Stimulated activated CD8-positive, alpha-beta memory T cell treated with anti-CD3 and anti-CD28 coated beads, Interleukin-15, amount 100 ng/mL, for 24 hours (primary cell): ENCODE measurements at places on chromosomes 2 and 18.

GRCh38 chr2:69469375-69469774 lies 32.1 kb upstream of the NFU1 start:
- DNase-seq = no peak

DNA sequence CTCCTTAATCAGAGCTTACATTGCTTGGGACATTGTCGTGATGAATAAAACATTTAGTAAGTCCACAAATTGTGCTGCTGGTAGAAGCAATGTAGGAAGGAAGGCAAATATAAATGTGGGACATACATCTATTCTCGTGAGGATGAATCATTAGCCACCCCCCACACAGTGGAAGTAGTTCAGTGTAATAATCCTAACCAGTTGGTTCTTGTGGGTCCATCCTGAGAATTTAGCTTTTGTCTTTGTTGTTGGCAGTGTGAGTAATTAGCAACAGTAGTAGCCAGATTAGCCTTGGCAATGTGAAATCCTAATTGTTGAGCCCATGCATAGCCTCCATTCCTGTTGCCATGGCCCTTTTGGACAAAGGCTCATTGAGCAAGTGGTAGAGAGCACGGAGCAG lies 532.1 kb downstream of the FBXO15 start:
- DNase-seq = no peak

DNA sequence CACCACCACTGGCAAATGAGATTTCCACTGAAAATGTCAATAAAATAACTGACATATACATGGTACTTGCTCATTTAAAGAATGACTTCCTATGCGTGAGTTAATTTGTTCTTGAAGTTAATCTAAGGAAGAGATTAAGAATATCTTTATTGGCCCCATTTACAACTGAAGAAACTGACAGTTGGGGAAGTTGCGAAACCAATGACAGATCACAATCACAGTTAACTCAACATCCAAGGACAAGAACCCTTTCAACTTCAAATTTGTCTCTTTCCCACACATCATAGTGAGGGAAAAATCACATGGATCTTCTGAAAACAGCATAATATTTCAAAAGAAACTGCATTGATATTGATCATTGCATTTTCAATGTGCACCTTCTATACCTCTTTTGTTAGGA lies 565.4 kb downstream of the IRS1 start:
- no peak for DNase-seq

DNA sequence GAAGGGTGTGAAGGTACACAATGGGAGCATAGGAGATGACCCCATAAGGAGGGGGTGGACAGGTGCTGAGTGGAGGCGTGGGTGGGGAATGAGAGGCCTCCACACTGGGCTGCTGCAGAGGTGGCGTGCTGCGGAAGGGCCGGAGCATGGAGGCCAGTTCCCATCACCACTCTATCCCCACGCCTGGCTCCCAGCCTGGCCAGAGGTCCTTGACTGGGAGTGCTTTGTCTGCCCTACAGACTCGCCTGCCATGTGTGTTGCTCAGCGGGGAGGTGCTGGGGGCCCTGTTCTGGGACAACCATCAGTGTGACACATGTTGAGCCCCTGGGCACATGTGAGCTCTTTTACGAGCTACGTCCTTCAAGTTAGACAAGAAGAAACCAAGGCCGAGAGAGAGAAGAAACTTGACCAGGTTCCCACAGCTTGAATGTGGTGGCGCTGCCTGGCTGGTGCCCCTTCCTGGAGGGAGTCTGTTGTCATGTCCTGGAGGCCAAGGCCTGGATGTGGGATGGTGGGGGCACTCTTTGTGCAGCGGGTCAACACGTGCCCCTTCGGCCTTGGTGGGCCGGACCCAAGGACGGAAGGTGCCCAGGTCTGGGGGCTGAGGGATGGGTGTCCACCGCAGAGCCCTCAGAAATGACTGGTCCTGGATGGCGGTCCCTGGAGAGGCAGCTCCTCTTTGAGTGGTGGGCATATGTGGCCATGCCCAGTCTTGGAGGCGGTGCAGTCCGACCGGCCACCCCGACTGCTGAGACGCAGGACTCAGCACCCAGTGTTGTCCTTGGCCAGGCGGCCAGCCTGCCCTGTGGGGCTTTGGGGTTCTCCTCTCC lies 1.2 kb upstream of the INPP5D start:
- no peak for DNase-seq

DNA sequence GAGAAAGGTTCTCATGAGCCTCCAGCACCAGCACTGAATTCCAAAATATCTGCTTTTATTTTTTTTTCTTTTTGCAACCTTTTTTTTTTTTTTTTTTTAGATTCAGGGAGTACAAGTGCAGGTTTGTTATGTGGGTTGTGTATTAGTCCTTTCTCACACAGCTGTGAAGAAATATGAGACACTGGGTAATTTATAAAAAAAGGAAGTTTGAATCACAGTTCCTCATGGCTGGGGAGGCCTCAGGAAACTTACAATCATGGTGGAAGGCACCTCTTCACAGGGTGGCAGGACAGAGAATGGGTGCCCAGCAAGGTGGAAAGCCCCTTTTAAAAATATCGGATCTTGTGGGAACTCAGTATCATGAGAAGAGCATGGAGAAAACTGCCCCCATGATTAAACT lies 7.9 kb upstream of the TMX3 start:
- no peak for DNase-seq

GRCh38 chr2:145919477-145919876 lies 1399.6 kb upstream of the ZEB2 start:
- DNase-seq = no peak

DNA sequence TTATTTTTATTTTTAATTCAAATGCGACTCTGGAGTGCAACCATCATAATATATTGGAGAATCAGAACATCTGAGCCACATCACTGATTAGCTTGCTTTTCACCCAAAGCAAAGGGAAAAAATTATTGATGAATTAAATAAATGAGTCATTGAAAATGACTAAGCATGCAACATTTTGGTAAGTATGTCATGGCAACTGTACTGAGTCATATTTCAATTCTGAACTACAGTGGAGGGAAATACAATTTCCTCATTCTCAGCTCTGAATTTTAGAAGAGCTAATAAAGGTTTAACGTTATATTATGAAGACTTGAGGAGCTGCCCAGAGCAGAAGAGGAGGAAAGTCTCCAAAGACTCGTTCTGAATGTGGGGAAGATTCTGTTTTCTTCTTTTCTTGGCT lies 89.6 kb upstream of the CCDC68 start:
- no peak for DNase-seq

- DNase-seq = no peak
Measured at GRCh38 chr2:223459328-223459939, 142.7 kb downstream of the SCG2 start.

DNA sequence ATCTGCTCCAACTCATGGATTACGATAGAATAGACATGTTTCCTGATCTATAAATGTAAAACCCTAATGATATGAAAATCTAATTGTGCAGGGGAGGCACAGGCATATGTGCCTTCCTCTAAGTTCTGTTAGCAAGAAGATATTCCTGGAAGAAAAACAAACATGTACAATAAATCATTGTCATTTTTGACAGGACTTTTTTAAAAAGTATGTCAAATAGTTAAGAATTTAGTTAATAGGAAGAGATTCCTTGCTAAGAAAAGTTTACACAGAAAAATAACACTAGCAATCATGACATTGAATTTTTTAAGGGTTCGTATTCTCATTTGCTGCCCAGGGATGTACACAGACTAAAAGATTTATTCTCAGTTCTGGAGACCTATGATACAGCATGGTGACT lies 15.3 kb upstream of the CREB1 start:
- no peak for DNase-seq

DNA sequence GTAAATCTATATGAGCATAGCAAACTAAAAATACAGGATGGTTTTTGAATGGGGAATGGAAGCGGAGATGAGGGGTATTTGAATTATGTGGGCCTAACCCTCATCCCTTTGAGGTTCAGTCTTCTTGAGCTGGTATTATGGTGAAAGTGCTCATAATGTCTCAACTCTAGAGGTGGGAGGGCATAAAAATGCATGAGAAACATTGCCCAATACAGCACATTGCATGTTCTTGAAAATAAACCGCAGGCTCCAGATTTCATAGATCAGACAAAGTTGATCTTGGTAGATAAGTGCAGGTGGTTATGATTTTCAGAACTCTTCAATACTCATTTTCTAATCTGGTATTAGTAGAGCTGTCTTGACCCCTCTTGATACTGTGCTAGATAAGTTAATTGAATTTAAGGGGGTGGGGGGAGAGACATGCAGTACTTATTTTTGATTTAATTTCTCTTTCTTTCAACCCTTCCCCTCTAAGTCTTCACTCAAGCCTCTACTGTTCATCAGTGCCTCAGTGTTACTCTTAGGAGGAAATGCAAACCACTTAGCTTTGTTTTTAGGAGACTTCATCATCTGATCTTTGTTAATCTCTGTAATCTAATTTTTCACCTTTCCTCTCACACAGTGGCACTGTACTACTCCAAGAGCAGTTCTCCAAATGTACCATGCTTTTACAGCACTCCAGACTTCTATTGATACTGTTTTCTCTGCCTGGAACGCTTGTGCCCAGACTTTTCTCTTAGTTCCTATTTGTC lies 22.2 kb downstream of the XRCC5 start:
- DNase-seq = no peak

GRCh38 chr2:157438863-157439823 lies 4.7 kb downstream of the CYTIP start:
- no peak for DNase-seq

DNA sequence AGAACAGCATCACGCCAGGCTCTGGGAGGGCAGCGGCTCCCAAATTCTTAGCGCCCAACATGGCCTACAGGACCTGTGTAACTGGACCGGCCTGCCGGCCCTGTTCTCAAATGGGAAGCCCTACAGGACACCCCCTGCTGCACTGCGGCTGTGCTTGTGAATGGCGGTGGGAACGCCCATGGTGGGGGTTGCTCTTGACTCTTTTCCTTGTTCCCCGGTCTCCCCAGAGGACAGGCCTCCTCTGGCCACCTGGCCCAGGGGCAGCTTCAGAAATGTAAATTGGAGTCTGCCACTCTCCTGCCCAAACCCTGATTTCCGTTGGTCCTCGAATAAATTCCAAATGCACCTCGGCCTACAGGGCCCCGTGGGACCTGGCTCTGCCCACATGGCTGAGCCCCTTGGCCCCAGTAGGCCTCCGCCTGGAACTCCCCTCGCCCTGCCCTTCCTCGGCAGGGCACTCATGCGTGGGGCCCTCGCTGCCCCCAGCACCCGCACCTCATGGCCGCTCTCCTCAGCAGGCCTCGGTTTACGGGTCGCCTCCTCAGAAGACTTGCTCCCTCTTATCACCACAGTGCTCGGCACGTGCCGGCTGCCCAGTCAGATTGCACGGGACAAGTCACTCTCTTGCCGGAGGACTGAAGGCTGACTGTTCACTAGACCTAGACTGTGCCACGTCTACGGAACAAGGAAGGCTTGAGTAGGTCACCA lies 29.4 kb downstream of the KCNIP3 start:
- DNase-seq = no peak

DNA sequence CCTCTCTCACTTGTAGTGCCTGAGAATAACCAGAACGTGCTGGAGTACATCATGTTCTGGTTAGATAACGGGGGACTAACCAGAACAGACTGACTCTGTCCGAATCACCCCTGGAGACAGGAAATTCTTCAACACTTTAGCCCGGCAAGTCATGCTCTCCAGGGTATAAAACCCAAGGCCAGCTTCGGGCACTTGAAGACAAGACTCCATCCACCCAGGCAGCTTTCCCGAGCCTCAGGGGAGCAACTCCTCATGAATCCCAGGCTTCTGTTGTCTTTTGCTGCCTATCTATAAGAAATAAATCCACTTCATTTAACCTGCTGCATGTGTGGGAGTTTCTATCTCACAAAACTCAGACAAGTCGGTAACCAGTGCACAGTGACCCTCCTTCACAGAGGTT lies 99.6 kb downstream of the KCNF1 start:
- DNase-seq = no peak

GRCh38 chr2:38850045-38850444 lies 25.7 kb downstream of the DHX57 start:
- no peak for DNase-seq

- no peak for DNase-seq
Measured at GRCh38 chr2:86622519-86623042, 1.1 kb downstream of the RNF103 start.

DNA sequence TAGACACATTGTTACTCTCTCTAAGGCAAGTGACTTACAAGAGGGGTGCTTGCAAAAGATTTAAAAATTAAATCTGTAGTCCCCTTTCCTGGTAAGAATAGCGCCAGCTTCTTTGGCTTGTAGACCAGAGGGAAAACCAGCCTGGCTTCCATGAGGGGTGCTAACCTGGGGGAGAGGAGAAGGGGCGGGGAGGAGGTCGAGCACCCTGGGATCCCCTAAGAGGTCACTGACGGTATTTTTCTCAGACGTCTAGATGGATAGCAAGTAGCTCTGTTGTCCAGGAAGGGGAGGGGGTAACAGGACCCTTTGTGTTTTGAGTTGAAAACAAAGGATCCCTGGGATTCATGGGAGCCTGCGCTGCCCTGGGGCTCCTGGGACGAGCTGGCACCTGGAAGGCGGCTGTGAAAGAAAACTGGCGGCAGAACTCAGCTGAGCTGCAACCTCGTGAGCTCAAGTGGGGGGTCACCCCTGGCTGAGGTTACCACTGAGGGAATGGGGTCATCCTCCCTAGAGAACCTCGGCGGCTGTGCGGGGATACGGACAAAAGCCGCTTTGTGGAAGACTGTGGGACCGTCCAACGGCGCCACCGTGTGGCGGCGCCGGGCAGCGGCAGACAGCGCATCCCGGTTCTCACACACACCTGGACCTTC lies 37.8 kb upstream of the MRPL19 start:
- peak; percentile 18 for DNase-seq

DNA sequence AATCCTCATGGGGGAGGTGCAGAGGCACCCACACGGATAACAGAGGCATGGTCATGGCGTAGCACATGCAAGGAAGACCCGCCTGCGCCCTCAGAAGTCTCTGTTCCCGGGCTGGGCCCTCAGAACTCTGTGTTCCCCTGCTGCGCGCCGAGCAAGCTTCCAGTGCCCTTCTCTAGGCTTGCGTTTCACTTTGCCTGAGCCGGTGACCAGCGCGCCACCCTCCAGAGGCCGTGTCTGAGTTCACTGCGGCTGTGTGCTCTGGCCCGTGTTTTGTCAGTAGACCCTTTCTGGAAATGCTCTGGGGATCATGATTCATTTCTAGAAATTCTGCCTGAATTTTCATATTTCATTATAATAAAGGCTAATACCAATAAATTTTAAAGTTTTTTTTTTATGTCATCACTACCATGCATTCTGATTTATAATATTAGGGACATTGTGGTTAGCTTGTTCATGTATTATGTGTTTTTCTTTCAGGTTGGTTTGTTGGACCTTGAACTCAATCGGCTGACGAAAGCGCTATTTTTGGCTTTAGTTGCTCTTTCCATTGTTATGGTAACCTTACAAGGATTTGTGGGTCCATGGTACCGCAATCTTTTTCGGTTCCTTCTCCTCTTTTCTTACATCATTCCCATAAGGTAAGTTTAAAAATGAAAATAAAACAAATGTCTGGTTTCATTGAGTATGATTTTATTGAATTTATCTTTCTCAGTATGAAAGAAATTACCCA lies 142.7 kb upstream of the NFATC1 start:
- no peak for DNase-seq

DNA sequence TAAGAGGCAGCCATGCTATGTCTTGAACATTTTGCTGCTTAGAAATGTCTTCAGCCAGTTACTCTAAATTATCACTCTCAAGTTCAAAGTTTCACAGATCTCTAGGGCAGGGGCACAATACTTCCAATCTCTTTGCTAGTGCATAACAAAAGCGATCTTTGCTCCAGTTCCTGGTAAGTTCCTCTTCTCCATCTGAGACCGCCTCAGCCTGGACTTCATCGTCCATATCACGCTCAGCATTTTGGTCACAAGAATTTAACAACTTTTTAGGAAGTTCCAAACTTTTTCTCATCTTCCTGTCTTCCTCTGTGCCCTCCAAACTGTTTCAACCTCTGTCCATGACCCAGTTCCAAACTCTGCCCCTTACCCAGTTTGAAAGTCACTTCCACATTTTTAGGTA lies 8.8 kb upstream of the SLC35F5 start:
- DNase-seq = no peak
